ENCODE measurements at places on chromosomes 3 and 15.

- no peak for DNase-seq
Observed at GRCh38 chr3:120440762-120441161, 10.0 kb downstream of the FSTL1 start.

DNA sequence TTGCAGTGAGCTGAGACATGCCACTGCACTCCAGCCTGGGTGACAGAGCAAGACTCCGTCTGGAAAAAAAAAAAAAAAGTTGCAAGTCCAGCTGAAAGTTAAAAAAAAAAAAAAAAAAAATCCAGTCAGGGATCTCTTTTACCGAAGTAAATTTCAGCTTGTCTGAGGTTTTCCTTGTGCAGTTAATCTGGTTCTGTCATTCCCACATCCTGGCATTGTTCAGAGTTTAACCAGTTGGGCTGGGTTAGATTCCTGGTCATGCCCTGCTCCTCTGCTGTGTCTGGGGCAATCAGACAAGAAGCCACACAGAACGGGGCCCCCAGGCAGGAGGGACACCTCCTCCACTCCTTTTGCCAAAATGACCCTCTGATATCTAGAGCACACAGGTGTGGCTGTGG is 84.1 kb upstream of the KLHL25 start:
- no peak for DNase-seq

DNA sequence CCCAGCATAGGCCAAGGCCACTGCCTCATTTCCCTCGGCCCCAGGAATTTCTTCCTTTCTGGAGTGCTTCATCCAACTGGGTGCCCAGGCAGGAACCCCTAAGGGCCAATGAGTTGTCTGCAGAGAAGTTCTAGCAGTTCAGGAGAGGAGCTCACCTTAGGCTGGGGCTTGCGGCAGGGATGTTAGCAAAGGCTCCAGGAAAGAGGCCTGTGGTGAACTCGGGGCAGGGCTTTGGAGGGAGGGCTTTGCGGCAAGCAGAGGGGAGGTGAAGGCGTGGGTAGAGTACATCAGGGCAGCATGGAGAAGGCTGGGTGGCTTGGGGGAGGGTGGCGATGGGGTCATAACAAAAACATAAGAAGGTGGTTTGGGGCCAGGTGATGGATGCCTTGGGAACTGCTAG is 1.1 kb downstream of the GHRL start:
- no peak for DNase-seq

- DNase-seq = no peak
Observed at GRCh38 chr15:43789409-43789808, 2.7 kb upstream of the SERF2 start.

GRCh38 chr3:44948239-44948638 is 27.7 kb downstream of the ZDHHC3 start:
- no peak for DNase-seq

GRCh38 chr15:92883876-92884435 is 16.2 kb upstream of the CHD2 start:
- no peak for DNase-seq

GRCh38 chr3:11288786-11289637 is 16.8 kb downstream of the ATG7 start:
- DNase-seq = no peak

DNA sequence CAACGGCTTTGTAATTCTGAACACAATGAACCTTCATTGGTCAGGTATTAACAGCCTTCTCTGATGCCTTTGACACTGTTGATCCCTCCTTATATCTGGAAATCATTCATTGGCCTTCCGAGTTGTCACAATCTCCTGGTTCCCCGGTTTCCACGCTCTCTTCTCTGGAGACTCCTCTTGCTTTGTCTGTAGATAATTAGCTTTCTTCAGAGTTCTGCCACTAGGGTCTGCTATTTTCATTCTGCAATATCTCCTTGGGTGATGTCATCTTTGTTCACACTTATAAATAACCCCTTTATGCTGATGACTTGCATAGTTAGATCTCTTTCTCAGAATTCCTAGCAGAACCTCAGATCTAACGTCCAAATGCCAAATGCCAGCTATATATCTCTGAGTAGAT is 583.8 kb upstream of the ZNF717 start:
- DNase-seq = no peak

- DNase-seq = no peak
Observed at GRCh38 chr3:39766433-39766832, 43.0 kb upstream of the MYRIP start.

- peak; percentile 41 for DNase-seq
Observed at GRCh38 chr3:98556164-98557130, 24.7 kb downstream of the GPR15 start.

- no peak for DNase-seq
Observed at GRCh38 chr3:14492948-14493881, 46.9 kb downstream of the GRIP2 start.

DNA sequence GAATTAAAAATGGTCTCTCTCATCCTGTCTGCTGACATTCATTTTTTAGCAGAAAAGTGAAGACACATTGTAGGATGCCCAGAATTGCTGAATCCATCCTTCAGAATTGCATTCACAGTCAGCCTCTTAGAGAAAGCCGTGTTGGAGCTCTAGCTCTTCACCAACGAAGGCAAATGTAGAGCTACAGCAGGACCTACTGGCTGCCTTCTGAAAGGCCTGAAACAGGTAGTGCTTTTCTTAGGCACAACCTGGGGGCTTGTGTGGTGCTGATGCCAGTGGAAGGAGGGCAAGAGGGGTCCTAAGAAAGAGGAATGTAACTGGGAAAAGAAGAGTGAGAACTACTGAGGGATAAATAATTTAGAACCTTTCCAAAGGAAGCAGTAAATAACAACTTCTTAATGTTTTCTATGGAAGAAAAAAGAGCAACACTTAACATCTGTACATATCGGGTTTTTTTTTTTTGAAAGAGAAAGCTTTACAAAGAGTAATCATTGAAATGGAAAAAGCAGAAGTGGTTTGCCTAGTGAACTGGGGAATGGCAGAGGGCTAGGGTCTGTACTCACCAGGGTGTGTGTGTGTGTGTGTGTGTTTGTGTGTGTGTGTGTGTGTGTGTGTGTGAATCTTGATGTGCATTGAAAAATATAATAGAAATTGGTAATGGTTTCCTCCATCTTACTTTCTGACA is 297.8 kb downstream of the SATB1 start:
- DNase-seq = no peak

DNA sequence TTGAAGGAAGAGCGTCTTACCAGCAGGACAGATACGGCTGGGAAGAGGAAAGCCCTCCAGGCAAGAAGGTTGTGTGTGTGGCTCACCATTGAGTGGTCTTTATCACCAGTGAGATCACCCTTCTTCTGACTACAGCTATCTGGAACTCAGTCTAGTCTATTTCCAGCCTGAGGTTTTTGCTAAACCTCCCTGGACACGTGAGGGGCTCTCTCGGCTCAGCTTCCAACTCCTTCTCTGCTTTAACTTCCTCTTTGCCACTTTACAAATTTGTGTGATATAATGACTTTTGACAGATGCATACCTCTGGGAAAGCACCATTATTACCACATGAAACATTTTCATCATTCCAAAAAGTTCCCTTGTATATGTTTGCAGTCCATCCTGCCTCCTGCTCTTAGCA is 15.3 kb upstream of the ROPN1 start:
- no peak for DNase-seq
